ENCODE measurements at places on chromosomes 5 and 9. TPM values are rescaled to one million over a fixed set of nuclear protein-coding genes. Genes with fewer than 3 reads are reported as not detected.
A peak's percentile ranks its signal among the peaks of the same experiment; 100 is the strongest.

DNA sequence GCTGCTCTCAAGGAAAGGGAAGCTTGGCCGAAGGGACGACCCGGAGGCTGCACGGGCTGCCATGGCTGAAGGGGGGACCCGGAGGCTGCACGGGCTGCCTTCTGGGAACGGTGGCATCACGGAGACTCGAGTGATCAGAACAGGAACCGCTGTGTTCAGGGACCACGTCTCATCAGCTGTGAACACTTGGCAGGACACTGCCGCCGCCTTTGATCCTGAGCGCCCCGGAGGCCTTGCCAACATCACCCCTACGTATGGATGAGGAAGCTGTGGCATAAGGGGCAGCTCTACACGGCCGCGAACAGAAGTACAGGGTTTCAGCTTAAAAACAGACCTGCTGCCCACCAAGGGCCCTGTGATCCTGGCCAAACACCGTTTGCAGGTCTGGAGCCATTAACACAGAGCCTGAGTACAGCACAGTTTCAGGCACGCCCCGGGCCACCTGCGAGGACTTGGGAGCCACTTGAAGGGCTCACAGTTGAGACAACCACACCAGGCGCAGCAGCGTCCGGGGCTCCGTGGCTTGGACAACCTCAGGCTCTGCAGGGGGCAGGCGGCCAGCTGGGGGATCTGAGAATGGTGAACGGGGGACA lies 23.9 kb upstream of the TERT start:
- no peak for DNase-seq

- DNase-seq, result no peak
These were observed 96.8 kb upstream of the NREP start for GRCh38 chr5:111853748-111854147.

SERF1B gene
- 9.8 TPM for total RNA-seq

DNA sequence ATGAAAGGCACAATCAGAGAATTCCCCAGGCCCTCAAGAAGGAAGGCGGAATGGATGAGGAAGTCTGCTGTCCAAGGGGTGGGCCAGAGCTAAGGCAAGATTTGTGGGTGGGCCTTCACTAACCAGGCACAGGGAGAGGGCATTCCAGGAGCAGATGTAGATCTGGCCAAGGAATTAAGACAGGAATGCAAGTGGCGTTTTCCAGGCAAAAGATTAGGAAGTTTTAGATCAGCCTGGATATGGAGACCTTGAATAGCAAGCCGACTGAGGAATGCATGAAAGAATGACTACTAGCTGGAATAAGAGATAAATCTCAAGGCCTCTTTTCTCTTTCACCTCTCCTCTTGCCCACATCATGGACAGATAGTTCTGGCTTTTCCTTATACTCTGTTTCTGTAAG lies 68.5 kb downstream of the GHR start:
- DNase-seq, result no peak

CDKN2B gene
- 2.1 TPM for total RNA-seq

GRCh38 chr9:132301521-132301920 lies 53.3 kb downstream of the SETX start:
- no peak for DNase-seq

GADD45G gene
- 8.9 TPM for total RNA-seq

- no peak for DNase-seq
These were observed 160.6 kb downstream of the C9orf152 start for GRCh38 chr9:110047232-110047954.

DNA sequence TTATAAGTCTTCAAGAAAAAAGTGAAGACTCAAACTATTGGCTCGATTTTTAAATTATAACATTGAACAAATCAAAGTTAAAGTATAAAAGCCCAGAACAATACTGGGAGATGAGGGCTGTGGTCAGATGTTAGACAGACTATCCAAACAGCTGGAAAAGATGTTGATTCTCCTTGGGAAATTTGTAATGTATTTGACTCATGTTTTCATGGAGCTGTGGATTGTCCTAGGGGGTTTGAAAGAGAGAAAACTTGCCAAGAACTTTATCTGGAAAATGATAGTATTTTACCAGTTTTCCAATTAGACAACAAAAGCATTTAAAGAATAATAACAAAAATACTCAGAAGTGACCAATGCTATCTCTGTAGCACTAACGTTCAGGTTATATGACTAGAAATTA lies 339.2 kb downstream of the ARL15 start:
- no peak for DNase-seq

- DNase-seq, result no peak
These were observed 125.5 kb downstream of the DCP2 start for GRCh38 chr5:113102121-113102531.

- peak; percentile 30 for DNase-seq
These were observed 483 bp downstream of the FBXL7 start for GRCh38 chr5:15500325-15501001.

- no peak for DNase-seq
These were observed 406.8 kb downstream of the CCDC171 start for GRCh38 chr9:15959663-15960062.

GRCh38 chr9:35318741-35319140 lies 156.9 kb downstream of the UNC13B start:
- DNase-seq, result no peak

DNA sequence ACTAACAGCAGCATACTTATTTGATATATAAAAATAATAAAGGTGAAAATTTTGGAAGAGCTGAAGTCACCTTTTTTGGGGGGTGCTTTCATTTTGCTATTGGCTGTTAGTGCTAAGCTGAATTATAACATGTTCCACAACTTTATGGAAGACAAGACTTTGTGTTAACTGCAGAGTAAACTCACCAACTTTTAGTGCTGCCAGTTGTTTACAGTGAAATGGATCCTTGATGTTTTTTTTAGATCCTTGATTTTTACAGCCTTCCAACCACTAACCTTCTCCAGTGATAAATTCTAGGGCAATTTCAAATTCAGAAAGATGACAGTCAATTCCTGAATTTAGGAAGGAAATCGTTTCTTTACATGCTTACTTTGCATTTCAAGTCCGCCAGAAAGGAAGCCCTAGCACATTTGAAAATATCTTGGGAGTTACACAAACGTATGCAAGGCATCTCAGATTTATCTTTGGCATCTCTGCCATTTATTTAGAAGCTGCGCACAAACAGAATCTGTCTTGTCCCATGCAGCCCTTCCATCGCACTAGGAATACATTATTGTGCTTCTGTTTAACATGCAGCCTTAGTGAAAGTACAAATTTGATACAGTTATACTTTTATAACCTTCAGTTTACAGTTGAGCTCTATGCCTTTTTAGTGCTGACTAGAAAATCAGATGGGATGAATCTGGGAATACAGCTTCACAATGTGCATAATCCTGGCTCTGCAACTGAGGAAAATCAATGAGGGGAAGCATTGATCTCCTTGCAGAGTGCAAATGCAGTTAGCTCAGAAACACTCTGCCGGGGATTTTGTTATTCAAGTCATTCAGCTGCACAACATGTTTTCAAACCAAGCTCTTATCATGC lies 142.4 kb upstream of the ZNF608 start:
- no peak for DNase-seq

JMY gene
- 9.5 TPM for total RNA-seq

GRCh38 chr9:134970719-134971118 lies 53.0 kb upstream of the FCN1 start:
- DNase-seq, result no peak

DNA sequence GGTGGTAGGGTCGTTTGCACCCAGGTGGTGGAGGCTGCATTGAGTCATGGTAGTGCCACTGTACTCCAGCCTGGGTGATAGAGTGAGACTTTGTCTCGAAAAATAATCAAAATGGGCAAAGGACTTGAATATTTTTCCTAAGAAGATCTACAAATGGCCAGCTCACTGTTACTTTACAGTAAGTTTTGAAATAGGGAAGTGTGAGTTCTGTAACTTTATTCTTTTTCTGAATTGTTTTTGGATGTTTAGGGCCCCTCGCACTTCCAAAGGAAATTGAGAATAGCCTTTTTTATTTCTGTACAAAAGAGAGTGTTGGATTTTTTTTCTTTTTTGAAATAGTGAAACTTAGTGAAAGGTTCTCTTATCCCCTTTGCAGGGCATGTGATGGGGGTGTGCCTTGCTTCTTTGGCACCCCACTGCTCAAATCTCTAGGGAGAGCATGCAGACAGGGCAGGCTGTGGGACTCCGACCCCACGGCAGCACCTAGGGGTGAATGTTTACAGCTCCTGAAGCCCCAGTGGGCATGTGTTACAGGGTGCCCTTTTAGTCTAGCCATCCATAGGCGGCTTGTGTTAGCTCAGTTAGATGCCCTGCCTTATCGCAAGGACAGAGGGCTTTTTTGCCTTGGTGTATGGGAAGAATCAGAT lies 33.3 kb downstream of the GPBP1 start:
- DNase-seq, result no peak

SUSD3 gene
- 70.4 TPM for total RNA-seq

GRCh38 chr9:91843623-91844148 lies 106.3 kb downstream of the ROR2 start:
- DNase-seq, result no peak

GRCh38 chr5:166952048-166952447 lies 1339.4 kb upstream of the WWC1 start:
- no peak for DNase-seq

DNA sequence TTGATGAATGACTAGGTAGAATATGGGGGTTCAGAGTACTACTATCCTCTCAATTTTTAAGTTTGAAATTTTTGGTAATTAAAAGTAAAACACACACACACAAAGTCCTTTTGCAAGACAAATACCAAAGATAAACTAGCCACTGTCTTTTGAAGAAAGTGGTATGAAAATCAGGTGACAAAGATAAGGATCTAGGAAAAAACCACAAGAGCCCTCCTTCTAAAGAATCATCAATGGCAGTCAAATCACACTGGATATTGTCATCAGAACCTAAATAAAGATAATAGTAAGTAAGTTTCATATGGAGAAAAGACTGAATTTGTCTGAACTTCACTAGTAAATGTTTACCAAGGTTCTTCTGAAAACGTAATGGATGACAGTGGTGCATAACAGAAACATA lies 30.5 kb upstream of the HK3 start:
- DNase-seq, result no peak

HAVCR1 gene
- 4.1 TPM for total RNA-seq

- DNase-seq, result no peak
These were observed 103.3 kb upstream of the ZNF608 start for GRCh38 chr5:124849774-124850173.

DNA sequence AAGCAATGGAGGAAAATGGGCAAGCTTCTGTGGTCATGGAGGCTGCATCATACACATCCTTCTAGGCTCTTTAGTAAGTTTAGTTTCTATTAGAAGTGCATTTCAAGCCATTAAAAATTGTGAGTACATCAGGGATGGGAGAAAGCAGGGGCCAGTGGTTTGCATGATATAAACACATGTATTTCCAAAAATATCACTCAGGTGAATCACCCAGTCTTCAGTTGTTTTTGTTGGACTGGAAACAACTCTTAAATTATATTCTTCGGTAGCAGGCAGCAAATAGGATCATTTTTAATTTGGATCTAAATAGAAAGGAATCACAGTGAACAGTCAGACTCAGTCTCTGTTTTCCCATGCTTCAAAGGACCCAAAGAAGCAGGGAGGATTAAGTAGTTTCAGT lies 657.9 kb downstream of the TLR4 start:
- DNase-seq, result no peak

CTXN3 gene
- not detected for total RNA-seq

GRCh38 chr9:134469041-134469875 lies 143.0 kb downstream of the RXRA start:
- DNase-seq, result no peak

TMEM174 gene
- not detected for total RNA-seq

MEGF9 gene
- total RNA-seq, result 10.3 TPM

ADAMTSL1 gene
- total RNA-seq, result not detected

- no peak for DNase-seq
These were observed 137.0 kb downstream of the CCDC192 start for GRCh38 chr5:127840198-127840524.

MCTP1 gene
- total RNA-seq, result 1.6 TPM

GRCh38 chr5:90528601-90529193 lies 687 bp downstream of the LYSMD3 start:
- peak; percentile 23 for DNase-seq

- no peak for DNase-seq
These were observed 203.0 kb downstream of the ATPSCKMT start for GRCh38 chr5:10046676-10047075.

LHX2 gene
- not detected for total RNA-seq

DNA sequence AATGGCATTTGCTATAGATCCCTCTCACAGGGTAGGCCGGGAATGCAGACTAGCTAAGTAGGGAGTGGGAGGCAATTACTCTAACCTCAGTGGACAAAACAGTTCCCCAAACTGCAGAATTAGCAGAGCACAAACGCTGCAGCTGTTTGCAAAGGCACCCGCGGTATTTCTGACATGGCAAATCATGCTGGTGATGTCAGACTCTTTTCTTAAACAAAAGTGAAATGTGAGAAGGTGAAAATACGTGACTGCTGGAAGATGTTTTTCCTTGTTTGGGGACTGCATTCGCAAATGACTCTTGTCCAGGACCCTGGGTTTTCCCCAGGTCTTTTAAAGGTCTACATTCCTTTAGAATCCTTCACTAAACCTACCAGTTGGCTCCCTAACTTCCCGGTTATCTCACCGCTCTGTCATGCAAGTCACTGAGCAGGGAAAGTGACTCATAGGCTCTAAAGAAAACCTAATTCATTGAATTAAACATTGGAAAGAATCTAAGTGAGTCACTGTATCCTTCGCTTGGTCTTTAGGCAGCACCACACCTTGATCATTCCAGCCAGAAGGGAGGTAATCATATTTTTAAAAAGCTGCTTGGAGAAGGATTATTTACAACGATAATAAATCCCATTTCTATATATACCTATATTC lies 91.5 kb upstream of the DNAH5 start:
- no peak for DNase-seq

DNA sequence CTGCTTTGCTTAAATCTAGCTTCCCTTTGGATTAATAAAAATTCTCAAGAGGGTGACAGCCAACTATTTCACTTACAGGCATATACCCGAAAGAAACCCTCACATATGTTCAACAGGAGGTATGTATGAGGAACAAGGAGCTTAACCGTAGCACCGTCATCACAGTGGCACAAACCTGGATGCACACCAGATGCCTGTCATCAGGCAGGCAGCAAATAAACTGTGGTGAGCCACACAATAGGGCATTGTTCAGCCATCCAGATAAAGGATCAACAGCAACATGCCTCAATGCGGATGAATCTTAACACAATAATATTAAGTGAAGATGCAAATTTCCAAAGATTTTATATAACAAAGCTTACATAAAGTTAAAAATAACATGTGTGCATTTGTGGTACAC lies 5.5 kb upstream of the TNFSF15 start:
- no peak for DNase-seq

- no peak for DNase-seq
These were observed 16.1 kb downstream of the CKMT2 start for GRCh38 chr5:81249240-81249639.
